Activated CD8-positive, alpha-beta memory T cell treated with anti-CD3 and anti-CD28 coated beads for 1 hour (primary cell): ENCODE measurements at places on chromosomes 1 and 21.

GRCh38 chr1:15935056-15935950 lies 40.6 kb downstream of the ZBTB17 start:
- DNase-seq, result no peak

- no peak for DNase-seq
Measured at GRCh38 chr1:179817056-179817455, 60.5 kb downstream of the TOR1AIP2 start.

GRCh38 chr1:203296460-203297073 lies 8.8 kb upstream of the BTG2 start:
- DNase-seq, result no peak

DNA sequence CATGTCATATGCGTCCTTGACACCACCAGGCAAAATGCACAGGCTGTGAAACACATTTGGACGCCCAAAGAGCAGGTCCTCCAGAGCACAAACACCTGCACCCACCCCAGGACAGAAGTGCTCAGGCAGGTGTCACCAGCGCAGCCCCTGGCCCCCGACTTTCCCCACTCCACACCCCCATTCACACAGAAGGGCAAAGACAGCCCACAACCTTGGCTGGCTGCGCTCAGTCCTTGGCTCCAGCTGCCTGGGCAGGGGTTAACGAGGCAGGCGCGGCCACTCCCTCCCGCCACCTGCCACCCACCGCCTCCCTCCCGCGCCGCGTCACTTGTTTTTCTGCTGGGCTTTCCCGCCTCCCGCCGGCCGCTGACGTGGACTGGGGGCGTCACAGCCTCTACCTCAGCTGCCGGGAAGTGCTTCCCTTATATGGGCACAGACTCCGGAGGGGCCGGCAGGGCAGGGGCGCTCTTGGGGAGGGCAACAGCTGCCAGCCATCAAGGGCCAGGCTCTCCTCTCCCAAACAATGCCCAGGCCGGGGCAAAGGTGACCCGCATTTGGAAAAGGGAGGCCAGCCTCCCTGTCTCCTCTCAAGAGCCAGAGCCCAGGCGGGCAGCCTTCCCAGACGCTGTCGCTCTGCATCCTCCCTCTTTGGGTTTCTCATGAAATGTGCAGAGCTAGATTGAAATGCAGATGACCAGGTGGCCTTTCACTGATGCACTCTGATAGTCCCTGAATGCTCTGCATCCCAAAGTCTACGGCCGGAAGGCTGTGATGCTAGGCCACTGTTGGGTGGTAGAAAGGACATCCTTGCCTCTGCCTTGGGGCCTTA lies 14.8 kb upstream of the BTG2 start:
- peak; percentile 96 for DNase-seq

DNA sequence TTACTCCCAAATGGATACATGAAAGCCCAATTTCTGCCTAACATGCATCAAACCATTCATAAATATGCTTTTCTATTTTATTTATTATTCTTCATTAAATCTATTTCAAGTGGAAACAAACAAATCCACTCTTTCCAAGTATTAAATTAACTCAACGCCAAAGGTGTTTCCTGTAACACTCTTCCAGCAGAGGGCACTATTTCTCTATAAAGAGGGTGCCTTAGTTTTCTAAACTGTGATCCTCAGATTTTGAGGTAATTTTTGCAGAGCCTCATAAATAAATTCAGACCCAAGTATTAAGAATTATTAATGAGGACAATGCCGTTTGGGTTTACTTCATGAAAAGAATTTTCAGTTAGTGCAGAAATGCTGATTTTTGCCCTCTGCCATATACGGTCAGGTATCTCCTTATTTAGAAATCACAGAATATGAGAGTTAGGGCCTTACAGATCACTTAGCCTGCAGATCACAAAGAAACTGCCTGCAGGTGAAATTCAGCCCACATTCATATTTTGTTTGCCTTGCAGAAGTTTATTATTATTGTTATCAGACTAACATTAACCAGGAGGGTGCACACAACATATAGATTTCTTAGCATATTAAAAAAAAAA lies 40.1 kb upstream of the MYSM1 start:
- DNase-seq, result no peak

GRCh38 chr1:199353906-199354305 lies 673.6 kb upstream of the NR5A2 start:
- DNase-seq, result no peak

DNA sequence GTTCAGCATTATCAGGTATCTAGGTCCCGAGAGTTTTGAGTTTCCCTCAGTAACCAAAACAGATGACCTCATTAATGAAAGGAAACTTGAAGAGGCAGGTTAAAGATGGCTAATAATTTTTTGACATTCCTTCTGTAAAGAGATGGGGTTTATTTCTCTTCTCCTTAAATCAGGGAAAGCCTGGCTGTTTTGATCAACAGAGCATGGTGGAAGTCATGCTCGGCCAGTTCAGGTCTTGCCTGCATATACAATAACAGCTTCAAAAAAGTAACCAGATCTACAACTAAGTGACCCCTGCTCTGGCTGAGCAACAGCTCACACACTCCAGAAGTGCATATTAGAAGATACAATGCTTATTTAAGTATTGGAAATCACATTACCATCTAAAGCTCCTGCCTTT lies 36.6 kb upstream of the POU2F1 start:
- no peak for DNase-seq

GRCh38 chr1:205538235-205538840 lies 33.9 kb downstream of the CDK18 start:
- no peak for DNase-seq

DNA sequence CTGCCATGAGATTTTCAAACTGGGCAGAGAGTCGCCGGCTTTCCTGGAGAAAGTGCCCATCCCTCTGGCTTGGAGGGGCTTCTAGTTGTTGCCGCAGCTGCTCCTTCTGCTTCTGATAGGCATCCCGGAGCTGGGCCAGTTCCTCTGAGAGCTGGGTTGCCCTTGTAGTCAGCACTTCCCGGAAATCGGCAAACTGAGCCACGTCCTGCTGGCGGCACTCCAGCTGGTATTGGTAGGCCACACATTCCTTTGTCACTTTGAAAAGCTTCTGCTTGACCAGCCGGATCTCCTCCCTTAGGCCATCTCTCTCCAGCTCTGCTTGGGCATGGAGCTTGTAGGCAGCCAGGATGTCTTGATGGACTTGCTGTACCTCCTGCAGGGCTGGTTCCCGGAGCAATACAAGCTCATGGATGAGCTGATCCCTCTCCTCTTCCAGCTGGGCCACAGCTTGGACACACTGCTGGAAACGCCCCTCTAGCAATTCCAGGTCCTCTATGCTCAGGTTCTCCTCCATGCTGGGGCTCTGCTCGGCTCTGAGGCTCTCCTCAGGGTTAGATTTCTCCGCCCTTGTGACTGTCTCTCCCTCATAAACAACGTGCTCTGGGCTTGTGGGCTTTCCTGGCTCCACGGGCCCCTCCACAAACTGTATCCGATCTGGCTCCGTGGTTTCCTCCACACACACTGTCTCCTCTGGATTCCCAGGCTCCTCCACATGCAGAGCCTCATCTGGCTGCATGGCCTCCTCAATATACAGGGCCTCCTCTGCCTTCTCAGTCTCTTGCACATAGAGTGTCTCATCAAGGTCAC lies 7.3 kb downstream of the SYNC start:
- no peak for DNase-seq
